ENCODE measurements at places on chromosomes 1 and 21.

GRCh38 chr1:23673086-23673813 lies 18.4 kb upstream of the RPL11 start:
- no peak for DNase-seq

- DNase-seq, result no peak
These were observed 270.2 kb downstream of the TBX15 start for GRCh38 chr1:118717893-118718292.

GRCh38 chr21:45359451-45360217 lies 45.3 kb upstream of the COL18A1 start:
- DNase-seq, result no peak

DNA sequence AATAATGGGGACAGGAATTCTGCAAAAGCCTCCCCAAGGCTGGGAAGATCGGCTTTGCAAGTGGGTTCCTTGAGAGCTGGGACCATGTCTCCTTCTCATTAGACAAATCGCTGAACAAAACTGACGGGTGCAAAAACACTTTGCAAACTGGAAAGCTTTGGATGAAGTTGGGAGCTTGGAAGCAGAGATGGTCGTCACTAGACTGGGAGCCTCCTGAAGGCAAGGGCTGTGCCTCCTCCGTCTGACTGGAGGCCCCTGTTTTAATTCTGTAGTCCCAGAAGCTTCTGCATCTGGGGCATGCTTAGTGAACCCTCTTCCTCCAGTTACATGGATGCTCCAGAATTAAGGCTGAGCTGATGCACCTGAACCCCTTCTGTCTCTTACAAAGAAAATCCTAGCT lies 82.3 kb upstream of the IFFO2 start:
- DNase-seq, result no peak

GRCh38 chr1:93652323-93652949 lies 29.2 kb downstream of the BCAR3 start:
- no peak for DNase-seq

- no peak for DNase-seq
These were observed 21.3 kb upstream of the COL18A1 start for GRCh38 chr21:45383615-45384201.

GRCh38 chr1:192998536-192998935 lies 60.6 kb downstream of the UCHL5 start:
- no peak for DNase-seq

- no peak for DNase-seq
These were observed 8.2 kb upstream of the TMEM51 start for GRCh38 chr1:15145327-15145726.

DNA sequence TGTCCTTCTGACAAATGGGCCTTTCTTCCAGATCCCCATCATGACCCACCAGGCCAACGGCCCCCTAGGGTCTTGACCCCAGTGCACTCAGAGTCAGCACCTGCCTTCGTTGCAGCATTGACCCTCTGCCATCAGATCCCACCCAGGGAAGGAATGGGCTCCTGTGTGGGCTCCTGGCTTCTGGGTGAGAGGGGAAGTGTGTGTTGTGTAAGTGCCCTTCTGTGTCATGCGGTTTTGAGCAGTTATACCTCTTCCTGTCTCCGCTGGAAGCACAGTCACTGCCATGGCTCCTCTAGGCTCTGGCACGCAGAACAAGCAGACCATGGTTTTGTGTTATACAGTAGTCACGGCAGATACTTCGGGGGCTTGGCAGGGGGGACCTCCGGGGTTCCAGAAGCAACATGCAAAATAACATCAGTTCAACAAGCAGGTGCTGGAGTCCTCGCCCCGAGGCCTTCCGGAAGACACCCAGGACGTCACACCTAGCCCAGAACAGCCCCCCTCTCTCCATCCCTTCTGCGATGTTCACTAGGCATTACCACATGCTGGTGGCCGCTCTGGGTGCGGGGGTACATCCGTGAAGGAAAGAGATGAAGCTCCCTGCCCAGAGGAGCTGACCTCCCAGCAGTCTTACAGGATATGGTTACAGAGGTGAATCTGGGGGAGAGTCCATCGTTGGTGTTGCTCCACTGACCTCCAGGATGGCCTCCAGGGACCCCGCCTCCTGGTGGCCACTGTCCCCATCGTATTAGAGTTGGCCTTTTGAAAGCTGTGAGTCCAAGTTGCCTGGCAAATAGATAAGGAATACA lies 17.4 kb upstream of the KCNAB2 start:
- peak; percentile 35 for DNase-seq

- DNase-seq, result no peak
These were observed 396.3 kb downstream of the SETD4 start for GRCh38 chr21:35663856-35664606.

GRCh38 chr1:205013683-205014367 lies 29.2 kb upstream of the CNTN2 start:
- DNase-seq, result no peak

- no peak for DNase-seq
These were observed 101.7 kb upstream of the COG2 start for GRCh38 chr1:230540421-230541155.

DNA sequence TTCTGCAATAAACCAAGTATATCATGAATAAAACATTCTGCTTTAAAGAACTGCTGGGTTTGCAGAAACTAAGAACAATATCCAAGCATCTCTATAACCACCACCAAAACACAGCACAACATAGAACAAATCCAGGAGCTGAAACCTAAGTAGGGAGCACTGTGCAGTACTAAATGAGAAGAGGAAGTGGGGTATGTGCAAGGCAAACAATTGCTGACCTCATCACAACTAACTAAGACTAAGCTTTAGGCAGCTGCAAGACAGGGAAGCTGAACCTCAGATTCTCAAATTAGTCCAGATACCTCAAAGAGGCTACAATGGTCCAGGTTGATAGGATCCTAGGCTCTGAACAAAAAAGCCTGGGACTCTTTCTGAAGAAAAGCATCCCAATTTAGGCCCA lies 172.6 kb downstream of the SLC44A5 start:
- DNase-seq, result no peak

DNA sequence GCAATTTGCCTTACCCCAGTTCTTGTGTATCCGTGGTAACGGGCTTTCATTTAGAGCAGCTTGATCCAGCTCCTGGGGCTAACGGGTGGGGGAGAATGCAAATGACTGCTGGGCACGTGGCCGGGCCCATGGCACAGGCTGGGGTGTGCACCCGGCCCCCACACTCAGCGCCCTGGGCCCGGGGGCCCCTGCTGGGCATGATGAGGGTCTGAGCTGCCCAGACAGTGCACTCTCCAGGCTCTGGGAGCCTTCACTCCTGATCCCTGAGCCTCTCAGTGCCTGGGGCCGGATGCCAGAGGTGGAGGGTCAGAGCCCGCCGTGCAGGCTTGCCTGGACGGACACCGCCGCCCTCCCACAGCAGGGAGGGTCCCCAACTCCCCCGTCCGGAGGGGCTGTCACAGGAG lies 20.1 kb upstream of the PEX10 start:
- DNase-seq, result no peak

- no peak for DNase-seq
These were observed 40.2 kb downstream of the DPT start for GRCh38 chr1:168688644-168689326.

DNA sequence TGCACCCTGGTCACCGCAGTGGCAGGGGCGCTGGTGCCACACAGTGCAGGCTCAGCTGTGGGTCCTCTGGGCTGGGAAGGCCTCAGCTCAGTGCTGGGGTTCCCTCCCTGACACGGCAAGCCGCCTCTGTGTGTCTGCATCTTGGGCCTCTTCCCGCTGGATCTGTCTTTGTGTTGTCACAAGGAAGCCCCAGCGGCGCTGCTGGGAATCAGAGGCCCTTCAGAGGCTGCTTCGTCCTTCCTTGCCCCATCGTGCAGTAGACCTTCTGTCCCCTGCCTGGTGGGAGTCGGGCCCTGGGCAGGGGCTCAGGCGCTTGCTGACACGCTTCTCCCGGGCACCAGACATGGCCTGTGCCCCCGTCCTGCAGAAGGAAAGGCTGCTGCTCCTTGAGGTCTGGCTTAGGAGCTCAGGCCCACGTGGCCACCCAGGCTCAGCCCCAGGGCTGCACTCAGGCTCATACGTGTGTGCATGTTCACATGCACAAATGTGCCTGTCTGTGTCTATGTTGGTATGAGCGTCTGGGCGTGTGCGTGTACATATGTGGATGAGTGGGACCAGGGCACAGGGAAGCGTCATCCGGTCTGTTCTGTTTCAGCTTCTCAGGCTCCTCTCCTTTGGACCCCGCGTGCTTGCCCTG lies 24.3 kb upstream of the DIP2A start:
- no peak for DNase-seq

All from activated naive CD4-positive, alpha-beta T cell (primary cell).